ENCODE measurements at places on chromosomes 2 and 18. TPM values are rescaled to one million over a fixed set of nuclear protein-coding genes. Genes with fewer than 3 reads are reported as not detected.

DNA sequence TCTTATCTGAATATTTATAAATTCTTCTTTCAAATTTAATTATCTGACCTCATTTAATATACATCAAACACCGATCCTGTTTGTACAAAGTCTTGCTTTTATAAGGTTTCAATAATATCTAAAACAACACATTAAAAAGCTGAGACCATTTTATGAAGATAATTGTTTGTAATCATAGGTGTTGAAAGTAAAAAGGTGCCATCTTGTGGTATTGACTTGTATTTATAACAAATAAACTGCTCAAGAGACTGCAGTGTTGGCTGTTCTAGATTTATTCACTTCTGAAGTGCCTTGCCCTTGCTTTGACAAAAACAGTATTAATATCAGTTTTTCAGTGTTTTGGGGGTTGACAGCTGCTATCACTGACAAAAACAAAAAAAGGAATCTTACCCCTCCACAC, 286.8 kb upstream of the HNMT start:
- DNase-seq = no peak

DNA sequence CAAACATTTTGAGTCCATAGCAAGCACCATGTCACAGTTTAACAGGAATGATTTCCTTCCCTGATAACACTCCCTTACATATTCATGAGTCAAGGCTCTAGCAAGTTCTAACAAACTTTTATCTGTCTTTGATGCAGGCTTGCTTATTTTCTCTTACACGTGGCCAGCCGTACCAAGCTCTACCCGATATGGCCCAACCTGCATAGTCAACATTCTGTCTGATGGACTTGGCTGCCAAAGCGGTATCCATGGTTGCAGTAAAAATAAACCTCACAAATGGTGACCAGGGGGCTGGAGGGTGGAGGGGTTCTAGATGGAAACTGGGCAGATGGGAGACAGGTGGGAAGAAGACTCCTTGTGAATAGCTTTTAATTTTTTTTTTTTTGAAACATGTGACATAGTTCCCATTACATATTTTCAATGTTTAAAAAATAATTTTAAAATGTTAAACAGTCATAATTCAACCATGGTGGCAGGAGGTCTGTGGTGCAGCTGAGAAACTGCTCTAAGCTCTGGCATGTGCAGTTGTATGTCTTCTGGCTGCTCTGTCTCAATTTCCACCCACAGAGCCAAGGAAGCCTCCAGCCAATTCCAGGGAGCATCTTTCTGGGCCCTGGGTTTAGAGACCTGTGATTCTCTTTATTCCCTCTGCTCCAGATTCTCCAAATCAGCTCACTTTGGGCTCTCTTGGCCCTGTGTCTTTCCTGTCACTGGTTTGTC, 20.7 kb upstream of the CXCR1 start:
- DNase-seq = no peak

GRCh38 chr2:158114516-158114915, 12.8 kb downstream of the UPP2 start:
- DNase-seq = no peak

Gene RTP5
- total RNA-seq = not detected

Gene CD8B2
- total RNA-seq = not detected

Gene CD28
- 0.24 TPM for total RNA-seq

Gene TGFA
- 8.9 TPM for total RNA-seq

All from SJCRH30 (cell line).